CD8-positive, alpha-beta T cell (primary cell): ENCODE measurements at places on chromosomes 1 and 21.

- DNase-seq: no peak
Measured at GRCh38 chr1:241396747-241397681, 40.0 kb upstream of the RGS7 start.

- no peak for DNase-seq
Measured at GRCh38 chr1:26168410-26169197, at the start of gene C1orf232. Gene C1orf232 (minus strand): TSS chr1:26168963. CDS start chr1:26168499, 464 bp downstream.

- DNase-seq: no peak
Measured at GRCh38 chr1:153697191-153698019, 18.9 kb downstream of the NPR1 start.

DNA sequence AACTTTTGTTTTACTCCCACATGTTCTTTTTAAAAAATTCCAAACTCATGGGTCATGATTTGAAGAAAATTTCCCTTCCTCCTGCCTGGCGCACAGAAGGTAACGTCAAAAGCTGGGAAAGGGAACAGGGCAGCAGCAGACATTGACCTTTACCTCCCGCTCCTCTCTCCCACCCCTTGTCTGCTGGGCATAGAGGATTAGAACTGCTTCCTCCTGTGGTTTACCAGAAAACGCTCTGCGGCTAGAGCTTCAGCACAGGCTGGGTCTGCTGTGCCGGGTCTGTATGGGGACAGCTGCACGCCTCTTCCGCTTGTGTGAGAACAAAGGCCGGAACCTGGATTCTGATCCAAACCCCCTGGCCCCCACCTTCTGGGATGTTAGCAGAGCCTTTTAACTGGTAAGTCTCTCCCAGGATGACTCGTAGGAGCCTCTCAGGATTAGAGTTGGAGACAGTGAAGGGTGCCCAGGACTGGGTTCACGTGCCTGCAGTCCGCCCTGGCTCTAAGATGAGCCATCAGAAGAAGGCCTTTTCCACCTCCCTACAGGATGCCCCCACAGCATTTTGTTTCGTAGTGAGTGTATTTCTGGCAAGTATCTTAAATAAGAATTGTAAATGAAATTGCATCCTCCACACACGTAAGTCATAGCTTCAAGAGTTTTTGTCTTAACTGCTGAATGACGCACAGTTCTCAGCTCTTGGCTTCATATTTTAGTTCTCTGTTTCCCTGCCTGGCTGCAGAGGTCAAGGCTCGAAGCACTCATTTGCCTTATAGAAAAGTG, 5.2 kb downstream of the H6PD start:
- DNase-seq: peak; percentile 13

- no peak for DNase-seq
Measured at GRCh38 chr1:4676253-4676652, 21.8 kb downstream of the AJAP1 start.

DNA sequence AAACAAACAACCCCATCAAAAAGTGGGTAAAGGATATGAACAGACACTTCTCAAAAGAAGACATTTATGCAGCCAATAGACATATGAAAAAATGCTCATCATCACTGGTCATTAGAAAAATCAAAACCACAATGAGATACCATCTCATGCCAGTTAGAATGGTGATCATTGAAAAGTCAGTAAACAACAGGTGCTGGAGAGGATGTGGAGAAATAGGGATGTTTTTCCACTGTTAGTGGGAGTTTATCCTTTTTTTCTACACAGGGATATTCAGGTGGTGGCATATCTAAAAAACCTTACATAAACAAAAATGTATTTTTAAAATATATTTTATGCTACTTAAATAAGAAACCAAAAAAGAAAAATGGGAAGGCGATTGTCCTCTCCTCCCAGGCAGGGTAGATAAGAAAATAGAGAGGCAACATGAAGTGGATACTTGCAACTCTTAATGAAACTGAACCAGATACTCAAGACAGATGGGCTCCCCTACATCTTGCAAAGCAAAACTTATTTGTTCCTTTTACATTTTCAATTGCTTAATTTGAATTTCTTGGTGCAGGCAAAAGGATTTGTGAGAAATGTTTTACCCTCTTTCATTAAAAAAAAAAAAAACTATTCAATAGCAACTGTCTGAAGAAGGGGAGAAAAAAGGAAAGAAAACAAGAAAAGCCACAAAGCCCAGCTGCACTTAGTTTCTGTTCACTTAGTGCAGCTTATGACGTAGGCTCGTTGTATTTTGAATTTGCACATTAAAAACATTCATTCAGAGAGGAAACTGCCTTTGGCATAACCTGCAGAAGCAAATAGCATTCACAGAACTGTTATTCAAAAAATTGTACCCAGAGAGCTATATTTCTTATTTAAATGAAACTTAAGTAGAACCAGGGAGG, 36.9 kb upstream of the RGS1 start:
- no peak for DNase-seq

DNA sequence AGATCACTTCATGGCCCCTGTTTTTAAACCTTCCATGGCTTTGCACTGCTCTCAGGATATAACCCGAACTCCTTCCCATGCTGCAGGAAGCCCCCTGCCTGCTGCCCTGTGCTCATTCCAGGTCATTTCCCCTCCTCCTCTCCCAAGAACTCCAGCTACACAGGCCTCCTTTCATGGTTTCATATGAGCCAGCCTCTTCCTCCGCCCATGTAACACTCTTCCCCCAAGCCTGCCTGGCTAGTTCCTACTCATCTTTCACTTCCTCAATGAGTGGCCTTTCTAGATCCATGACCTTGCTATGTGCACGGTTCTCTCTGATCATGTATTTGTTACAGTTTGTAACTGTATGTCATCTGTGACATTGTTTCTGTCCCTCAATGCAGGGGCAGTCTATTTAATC, 3.1 kb upstream of the NCF2 start:
- no peak for DNase-seq

DNA sequence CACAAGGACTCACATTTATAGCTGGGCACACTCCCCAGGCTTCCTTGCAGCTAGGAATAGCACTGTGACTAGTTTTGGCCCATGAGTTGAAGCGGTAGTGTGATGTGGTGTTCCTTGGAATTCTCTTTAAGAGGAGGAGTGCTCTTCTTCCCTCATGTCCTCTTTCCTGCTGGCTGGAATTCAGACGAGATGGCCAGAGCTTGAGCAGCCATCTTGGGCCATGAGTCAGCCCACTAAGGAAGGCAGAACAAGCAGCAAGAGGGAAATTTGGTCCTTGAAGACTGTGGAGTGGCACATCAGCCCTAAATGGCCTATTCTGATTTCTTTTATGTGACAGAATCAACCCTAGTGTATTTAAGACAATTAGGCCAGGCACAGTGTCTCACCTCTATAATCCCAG, 20.0 kb downstream of the HTR6 start:
- DNase-seq: no peak

- DNase-seq: no peak
Measured at GRCh38 chr1:235820061-235820460, 46.6 kb downstream of the LYST start.

- no peak for DNase-seq
Measured at GRCh38 chr1:88650676-88651418, 33.2 kb upstream of the PKN2 start.

DNA sequence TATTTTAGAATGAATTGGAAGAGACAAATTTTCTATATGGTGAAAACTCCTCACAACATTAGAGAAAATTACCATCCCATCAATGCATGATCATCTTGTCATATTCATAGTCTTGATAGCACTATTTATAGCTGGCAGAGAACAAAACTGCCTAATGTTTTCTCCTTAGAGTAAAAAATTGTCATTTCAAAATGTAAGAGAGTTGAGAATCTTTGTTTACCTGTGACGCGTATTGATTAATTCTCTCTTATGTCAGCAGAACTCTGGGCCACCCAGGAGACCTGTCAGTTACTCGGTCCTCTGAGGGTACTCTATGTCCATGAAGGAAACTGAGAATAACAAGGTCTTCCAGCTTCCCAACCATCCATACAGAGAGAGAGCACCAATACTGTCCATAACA, 381.4 kb upstream of the ZP4 start:
- no peak for DNase-seq

DNA sequence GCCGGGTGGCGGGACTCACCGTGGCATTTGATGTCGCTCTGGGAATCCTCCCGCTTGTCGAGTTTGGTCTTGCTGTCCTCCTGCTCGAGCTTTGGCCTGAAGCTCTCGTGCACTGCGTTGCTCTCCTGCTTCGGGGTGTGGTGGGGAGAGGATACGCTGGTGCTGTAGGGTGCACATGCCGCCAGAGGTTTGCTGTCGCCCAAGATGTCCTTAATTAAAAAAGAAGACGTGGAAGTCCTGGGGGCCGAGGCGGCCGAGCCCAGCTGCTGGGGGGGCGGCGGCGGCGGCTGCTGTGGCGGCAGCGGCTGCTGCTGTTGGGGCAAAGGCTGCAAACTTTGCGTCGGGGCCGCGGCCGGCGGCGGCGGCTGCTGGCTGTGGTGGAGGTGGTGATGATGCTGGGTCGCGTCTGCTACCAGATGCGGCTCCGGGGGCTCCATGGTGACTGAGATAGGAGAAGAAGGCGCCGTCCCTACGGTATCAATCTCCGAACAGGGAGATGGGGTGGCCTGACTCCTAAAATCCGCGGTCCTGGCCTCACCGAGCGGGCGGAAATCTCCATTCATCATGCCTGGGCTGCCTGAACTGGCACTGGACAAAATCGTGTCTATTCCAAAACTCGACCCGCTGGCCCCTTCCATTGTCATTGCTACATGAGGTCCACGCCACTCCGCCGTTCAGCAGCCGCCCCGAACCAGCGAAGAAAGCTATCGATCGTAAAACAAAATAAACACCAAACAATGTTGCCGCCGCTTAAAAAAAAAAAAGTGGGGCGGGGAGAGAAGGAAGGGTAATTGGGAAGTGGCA, at the start of gene BARHL2:
TSS of gene BARHL2 (minus strand) at position 751 of the 804 bp plus-strand sequence. CDS start at position 644, 107 bp downstream.
- no peak for DNase-seq

- DNase-seq: peak; percentile 62
Measured at GRCh38 chr1:17494114-17494729, 45.3 kb upstream of the ARHGEF10L start.

DNA sequence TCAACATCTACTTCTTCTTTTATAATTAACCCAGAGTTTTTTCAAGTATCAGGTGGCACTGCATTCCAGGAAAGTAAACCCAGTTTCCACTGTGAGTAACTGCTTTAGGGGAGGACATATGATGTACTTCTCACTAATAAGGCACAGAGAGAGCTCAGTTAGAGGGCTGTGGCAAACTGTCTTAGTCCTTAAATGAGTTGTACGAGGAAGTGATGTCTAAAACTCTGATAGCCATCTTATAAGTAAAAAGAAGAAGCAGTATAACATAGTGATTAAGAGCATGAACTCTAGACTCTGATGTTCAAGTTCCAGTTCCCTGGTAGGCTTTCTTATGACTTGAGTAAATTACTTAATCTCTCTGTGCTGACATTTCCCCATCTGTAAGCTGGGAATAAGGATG, 58.7 kb upstream of the PTGS2 start:
- no peak for DNase-seq

DNA sequence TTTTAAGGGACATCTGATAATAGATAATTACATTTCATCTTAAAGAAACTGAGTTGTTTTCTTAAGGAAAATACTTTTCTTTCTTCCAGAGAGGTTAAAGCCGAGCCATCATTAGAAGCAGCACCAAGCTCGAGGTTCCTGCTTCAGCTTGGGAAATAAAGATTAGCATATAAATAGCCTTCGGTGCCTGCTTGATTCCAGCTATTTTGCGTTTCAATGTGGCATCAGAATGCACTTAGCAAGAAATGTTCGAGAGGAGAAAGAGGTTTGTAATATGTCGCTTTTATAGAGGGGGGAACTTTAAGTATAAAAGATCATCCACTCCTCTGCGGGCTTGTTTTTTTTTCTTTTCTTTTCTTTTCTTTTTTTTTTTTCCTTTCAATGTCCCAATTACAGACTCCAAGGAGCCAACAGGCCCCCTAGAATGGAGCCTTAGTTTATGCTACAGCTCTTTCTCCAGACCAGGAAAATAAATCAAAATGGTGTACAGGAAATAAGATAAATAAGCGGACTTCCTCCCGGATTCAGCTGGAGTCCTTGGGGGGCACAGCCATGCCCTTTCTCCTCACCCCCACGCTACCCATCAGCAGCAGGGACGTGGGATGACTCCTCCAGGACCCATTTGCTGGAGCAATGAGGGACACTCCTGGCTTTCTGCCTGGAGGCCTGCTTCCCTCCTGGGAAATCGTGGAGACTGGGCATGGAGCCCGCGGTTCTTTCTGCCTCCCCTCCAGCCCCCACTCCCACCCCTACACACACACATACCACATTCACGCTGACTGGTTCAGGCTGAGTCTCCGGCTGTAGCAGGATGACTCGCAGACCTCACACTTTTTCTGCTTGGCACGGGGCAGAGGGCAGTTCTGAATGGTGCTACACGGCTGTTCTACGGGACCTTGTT, 131.6 kb downstream of the RRAGC start:
- no peak for DNase-seq

- DNase-seq: no peak
Measured at GRCh38 chr1:184595596-184595995, 159.1 kb downstream of the EDEM3 start.

- no peak for DNase-seq
Measured at GRCh38 chr1:22133931-22134324, 9.0 kb downstream of the WNT4 start.

DNA sequence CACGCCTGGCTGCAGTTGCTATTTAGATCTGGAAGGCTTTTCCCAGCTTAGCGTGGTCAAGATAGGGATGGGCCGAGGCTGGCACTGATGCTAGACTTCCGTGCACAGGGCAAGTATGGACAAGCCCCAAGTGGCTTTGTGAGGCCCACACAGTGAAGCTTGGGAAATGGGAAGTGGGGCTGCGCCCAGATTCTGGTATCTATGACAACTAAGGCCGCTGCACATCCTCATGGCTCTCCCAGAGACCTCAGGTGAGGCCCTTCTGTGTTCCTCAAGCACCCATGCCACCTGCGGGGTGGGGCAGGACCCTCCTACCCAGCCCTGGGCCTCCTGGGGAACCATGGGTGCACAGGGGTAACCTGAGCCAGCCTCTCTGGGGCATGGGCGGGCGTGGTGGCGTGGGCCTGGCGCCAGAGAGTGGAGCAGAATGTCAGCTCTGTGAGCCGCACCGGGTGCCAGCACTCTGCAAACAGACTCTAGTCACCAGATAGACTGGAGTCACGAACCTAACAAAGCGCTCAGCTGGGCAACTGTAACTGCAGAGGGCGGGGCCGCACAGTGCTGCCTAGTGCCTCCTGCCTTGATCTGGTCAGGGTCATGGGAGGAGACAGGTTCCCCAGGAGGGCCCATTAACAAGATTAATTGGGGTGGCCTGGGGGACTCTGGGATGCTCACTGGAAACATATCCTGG, 46.4 kb downstream of the ELF3 start:
- no peak for DNase-seq

DNA sequence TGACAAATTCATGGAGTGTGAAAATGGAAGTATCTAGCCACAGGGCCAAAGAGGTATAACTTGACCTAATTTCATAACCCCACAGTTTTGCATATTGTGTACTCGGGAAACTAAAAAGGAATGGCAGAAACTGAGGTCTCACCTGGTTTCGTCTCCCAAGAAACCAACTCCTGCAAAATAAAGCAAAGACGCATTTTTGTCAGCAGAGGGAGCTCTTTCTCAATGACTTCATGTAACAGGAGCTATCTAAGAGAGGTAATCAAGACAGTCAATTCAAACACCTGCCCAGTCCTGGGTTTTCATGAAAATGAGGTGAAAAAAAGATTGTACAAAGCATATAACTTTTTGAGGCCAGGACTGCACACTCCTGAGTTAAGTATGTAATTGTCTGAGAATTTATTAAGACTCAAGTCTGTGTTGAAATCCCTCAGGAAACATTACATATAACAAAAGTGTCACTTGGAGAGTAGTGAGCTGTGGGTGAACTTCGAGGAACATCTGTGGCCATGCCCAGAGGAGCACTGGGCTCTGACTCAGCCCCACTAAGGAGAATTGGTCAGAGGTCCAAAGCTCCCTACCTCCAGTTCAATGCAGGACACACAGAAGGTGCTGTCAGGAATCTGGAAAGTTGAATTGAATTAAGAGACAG, 17.6 kb downstream of the FCRL4 start:
- peak; percentile 19 for DNase-seq

GRCh38 chr1:108033550-108033951, 68.6 kb upstream of the VAV3 start:
- DNase-seq: no peak
